Glomerular endothelial cell (primary cell): ENCODE measurements at places on chromosomes 4 and X. TPM values are rescaled to one million over a fixed set of nuclear protein-coding genes. Genes with fewer than 3 reads are reported as not detected.

Gene FTHL17
- total RNA-seq: not detected in 2 replicates

Gene FGA
- total RNA-seq: not detected in 2 replicates

Gene FGG
- total RNA-seq: not detected in 2 replicates

Gene SPINK2
- not detected in 2 replicates for total RNA-seq

Gene DCAF4L1
- 0.18 TPM in 1 of 2 replicates, not detected in the other for total RNA-seq

Gene RGN
- 0.15 and 0.35 TPM in 2 replicates for total RNA-seq

Gene FAAH2
- 0.15 TPM in 1 of 2 replicates, not detected in the other for total RNA-seq

Gene ENAM
- not detected in 2 replicates for total RNA-seq

Gene BTC
- 0.12 and 0.39 TPM in 2 replicates for total RNA-seq

Gene TREX2
- 1.4 and 3.2 TPM in 2 replicates for total RNA-seq

Gene BGN
- total RNA-seq: 5.9 and 166 TPM in 2 replicates

Gene ADH1B
- not detected in 2 replicates for total RNA-seq

Gene LANCL3
- total RNA-seq: 0.12 and 0.29 TPM in 2 replicates

Gene SEPTIN6
- total RNA-seq: 23.6 and 24.4 TPM in 2 replicates

Gene GPR119
- not detected in 2 replicates for total RNA-seq

Gene NR3C2
- 5.2 and 6.4 TPM in 2 replicates for total RNA-seq

Gene SLC26A1
- total RNA-seq: 0.05 and 0.41 TPM in 2 replicates

Gene GC
- not detected in 2 replicates for total RNA-seq

Gene UCP1
- total RNA-seq: not detected in 2 replicates

Gene MAGEA8
- not detected in 2 replicates for total RNA-seq

Gene SPIN2B
- total RNA-seq: 5.5 and 12.2 TPM in 2 replicates

Gene CXCL1
- total RNA-seq: 149 and 404 TPM in 2 replicates

Gene CD38
- total RNA-seq: 1.6 and 3.2 TPM in 2 replicates

Gene PROM1
- 4.9 and 5.4 TPM in 2 replicates for total RNA-seq

Gene RAB33B
- total RNA-seq: 22.5 and 23.3 TPM in 2 replicates

Gene VEGFD
- total RNA-seq: 0.76 TPM in 1 of 2 replicates, not detected in the other

Gene SLIT2
- total RNA-seq: 3.3 and 6.6 TPM in 2 replicates

Gene RGS12
- total RNA-seq: 67.0 and 92.8 TPM in 2 replicates

Gene CD40LG
- not detected in 2 replicates for total RNA-seq

Gene USP27X
- 2.1 and 2.5 TPM in 2 replicates for total RNA-seq

Gene NLGN3
- 0.10 and 0.99 TPM in 2 replicates for total RNA-seq

Gene CXXC4
- 0.05 and 0.06 TPM in 2 replicates for total RNA-seq

Gene GPRASP2
- 14.5 and 15.1 TPM in 2 replicates for total RNA-seq

Gene UPF3B
- 2.2 and 4.1 TPM in 2 replicates for total RNA-seq

Gene SAT1
- 150 and 334 TPM in 2 replicates for total RNA-seq

Gene TMPRSS11A
- not detected in 2 replicates for total RNA-seq

Gene NXF2B
- not detected in 2 replicates for total RNA-seq

Gene FGFRL1
- total RNA-seq: 22.3 and 27.7 TPM in 2 replicates

Gene PAGE2
- total RNA-seq: not detected in 2 replicates

Gene TMSB15C
- total RNA-seq: 3.5 and 13.8 TPM in 2 replicates

Gene STK26
- total RNA-seq: 2.8 and 4.4 TPM in 2 replicates
